ENCODE measurements at places on chromosomes 16 and 17.

- peak; percentile 74 for DNase-seq
These were observed 11.2 kb upstream of the CEP20 start for GRCh38 chr16:15899538-15900100.

GRCh38 chr17:78226055-78226758 is 5.2 kb upstream of the TMEM235 start:
- no peak for DNase-seq

GRCh38 chr17:71085238-71086033 is 916.1 kb downstream of the KCNJ2 start:
- no peak for DNase-seq

DNA sequence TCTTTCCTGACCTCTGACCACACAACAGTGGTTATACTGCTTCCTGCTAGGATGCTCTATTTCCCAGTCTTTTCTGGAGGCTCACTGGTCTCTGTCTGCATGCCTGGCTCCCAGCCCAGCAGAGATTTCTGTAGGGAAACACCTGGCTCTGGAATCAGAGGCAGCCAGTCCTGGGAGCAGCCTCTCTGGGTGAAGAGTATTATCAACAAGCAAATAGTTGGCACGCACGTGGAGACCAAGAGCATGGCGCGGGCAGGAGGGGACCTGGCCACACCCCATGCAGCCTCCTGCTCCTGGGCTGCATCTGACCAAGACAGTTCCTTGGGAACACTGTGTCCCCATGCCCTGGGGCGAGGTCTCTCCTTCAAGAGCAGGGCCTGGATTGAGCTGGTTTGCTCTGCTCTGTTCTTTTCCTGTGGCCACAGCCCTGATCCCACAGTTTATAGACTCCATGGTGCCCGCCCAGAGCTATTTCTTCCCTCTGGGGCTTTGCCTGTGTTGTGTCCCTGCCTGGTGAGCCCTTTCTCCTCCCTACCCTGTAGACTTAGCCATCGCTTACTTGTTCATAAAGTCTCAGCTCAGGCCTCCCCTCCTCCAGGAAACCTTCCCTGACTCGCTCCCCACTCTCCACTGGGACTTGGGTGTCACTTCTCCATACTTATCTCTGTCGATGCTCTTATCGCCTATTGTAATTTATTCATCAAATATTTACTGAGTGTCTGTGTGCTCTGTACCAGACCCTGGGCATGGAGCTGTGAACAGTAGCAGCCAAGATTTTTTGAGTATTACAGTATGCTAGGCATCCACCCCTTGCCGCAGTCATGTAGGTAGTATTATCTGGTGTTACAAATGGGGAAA is 60.6 kb downstream of the SCNN1B start:
- DNase-seq: no peak

DNA sequence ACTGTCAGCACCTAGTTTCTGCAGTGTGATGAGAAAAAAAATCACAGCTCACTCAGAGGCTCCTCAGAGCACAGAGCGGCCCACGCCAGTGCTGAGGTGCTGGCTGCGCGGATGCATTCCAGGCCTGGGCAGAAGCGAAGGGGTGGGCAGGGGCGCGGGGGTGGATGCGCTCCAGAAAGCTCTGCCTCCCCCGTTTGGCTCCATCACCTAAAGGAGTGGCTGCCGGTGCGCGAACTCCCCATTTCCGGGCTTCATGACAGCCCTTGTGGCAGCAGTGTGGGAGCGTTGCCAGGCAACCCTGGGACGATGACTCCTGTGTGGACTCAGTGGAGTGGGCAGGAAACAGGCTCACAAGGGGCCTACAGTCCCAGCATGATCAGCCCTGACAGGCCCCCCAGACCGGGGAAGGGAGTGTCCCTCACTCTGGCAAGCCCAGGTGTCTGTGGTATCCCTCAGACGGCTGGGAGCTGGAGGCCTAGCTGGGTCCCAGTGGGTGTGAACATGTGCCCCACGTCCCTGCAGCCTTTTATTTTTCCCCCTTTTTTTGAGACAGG is 32.8 kb upstream of the NUDT16L1 start:
- no peak for DNase-seq

GRCh38 chr17:40364121-40364861 is at the start of gene GJD3:
Gene GJD3, minus strand, starts transcription at chr17:40364737. Its CDS starts 922 bp downstream, at chr17:40363815.
- no peak for DNase-seq

DNA sequence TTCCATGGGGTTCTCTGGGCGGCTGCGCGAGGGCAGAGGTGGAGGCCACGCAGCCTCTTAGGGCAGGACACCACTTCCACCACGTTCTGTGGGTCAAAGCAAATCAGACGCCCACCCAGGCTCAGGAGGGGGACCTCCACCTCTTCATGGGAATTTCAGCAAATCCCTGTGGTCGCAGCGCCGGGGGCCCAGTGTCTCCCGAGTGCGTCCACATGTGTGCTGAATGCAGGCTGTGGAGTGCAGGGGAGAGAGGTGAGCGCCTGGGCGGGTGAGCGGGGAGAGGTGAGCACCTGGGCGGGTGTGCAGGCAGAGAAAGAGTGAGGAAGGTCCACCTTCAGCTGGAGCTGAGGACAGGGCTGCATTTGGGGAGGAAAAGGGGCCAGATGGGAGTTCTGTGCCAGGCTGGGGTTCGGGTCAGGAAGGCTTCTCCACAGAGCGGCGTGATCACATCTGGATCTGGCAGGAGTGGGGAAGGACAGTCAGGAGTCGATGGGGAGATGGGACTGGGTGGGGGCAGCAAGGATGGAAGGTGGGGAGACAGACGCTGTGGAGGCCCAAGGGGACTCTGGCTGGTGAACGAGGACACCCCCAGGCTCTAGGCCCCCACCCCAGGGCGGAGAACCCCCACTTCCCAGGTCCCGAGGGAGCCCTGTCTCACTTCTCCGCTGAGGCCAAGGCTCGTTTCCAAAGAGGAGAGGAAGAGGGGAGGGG is 36.8 kb upstream of the CBFA2T3 start:
- no peak for DNase-seq
